ENCODE measurements at places on chromosomes 16 and 17. TPM values are rescaled to one million over a fixed set of nuclear protein-coding genes. Genes with fewer than 3 reads are reported as not detected.

BCL6B gene
- polyA plus RNA-seq, result 23.7 TPM

GRCh38 chr17:72021417-72022041, 99.3 kb upstream of the SOX9 start:
- DNase-seq, result no peak

DNA sequence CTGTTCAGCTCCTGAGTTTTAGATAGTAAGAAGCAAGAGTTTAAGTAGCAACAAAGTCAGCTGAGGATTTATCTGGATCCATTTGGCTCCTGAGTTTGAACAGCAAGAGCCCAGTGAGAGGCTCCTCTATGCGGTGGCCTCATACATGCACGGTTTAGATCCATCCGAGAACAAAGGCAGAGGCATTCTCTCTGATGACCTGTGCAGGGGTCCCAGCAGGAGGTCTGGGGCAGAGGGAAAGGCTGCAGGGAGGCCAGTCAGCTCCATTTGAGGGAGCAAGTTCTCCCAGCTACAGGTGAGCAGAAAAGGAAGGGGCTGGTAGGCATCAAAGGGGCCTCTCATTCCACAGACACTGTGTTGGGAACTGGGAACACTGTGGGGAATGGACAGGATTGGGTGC, 16.5 kb downstream of the PITPNM3 start:
- no peak for DNase-seq

DNA sequence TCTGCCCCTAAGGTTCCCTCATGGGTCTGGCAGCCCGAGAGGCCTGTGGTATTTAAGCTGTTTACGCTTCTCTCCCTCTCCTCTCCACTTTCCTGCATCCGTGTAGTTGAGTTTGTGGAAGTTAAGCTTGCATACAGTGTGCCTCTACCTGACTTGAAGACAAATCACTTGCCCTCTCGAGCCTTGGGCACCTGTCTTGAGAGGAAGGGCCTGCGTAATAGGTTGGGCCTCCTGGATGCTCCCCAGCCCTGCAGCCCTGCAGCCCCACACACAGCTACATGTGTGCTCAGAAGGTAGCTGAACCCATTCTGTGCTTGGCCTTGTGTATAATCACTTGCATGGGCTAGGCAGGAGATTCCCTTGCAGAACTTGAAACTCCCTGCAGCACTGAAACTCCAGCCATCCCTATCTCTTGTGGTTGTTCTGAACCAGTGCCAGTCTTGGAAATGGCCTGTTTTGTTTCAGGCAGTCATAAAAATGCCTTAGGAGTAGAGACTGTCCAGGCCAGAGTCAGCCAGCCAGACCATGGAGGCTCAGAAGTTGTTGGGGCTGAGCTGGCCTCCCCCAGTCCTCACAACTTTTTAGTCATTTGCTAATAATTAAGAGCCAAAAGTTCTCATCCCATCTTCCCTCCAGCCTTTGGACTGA, 134.6 kb downstream of the CLEC16A start:
- no peak for DNase-seq

ASGR1 gene
- polyA plus RNA-seq, result 6.1 TPM

PLD6 gene
- 4.0 TPM for polyA plus RNA-seq

DNA sequence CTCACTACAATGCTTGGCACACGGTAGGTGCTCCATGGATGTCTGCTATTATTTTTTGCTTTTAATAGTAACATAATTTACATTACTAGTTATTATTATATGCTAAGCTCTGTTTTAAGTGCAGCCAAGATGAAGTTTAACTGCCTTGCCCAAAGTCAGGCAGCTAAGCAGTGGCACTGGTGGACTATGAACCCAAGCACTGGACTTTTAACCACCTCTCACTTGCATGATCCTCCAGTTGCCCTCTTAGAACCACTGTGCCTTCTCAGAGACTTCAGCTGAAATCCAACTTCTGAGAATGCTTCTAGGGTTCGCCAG, 1.5 kb upstream of the ZNF207 start:
- no peak for DNase-seq

GRCh38 chr17:44804302-44805089, 25.6 kb downstream of the GJC1 start:
- DNase-seq, result no peak

UQCRC2 gene
- polyA plus RNA-seq, result 329 TPM
